ENCODE measurements at places on chromosomes 16 and 17.

DNA sequence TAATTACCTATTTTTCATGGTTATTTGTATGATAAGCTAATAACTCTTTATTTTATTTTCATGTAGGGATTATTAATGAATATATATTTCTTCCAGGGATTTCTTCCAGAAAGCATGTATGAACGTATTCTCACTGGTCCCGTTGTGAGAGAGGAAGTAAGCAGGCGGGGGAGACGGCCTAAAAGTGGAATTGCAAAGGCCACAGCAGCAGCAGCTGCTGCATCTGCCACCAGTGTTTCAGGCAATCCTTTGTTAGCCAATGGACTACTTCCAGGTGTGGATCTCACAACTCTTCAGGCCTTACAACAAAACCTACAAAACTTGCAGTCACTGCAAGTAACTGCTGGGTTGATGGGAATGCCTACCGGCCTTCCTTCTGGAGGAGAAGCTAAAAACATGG is 110.3 kb upstream of the RBL2 start:
- no peak for DNase-seq

DNA sequence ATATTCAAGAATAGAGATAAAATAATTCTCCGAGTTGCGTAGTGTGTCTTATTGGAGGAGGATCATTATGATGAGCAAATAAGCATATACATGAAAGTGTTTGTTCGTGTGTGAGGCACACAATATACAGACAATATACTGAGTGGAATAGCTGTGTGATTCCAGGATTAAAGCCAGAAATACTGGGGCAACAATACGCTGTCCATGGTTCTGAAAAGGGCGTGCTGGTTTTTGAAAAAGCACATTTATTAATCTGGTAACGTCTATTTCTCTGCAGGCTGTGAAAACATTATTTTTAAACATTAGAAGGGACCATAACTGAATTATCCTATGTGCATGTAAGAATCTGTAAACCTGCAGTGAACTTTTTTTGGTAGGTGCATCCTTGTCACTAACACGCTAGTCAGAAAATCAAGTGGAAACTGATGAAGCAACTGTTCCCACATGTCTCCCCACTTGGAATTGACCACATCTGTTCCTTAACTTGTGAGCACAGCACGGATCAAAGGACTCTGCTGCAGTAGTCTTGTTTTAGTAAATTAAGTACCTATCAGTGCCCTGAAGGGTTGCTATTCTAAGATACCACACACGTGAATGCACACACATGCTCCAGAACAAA is 346.0 kb downstream of the GRIN2A start:
- no peak for DNase-seq

GRCh38 chr16:85256190-85256739 is 144.0 kb upstream of the CIBAR2 start:
- DNase-seq = no peak

DNA sequence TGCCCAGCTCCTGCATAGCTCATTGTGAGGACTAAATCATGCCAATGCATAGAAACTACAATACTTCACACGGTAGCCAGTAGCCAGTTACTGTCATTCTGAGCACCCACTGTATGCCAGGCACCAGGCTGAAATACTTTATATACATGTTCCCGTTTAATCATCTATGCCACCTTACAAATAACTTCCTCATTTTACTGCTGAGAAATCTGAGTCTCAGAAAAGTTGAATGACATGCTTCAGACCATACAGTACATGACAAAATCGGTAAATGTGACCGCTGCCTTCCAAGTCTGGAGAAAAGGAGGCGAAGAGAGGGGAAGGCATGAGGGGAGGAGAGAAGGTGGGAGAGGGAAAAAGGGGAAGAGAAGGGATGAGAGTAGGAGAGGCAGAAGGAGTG is 9.2 kb upstream of the TLCD3B start:
- no peak for DNase-seq

DNA sequence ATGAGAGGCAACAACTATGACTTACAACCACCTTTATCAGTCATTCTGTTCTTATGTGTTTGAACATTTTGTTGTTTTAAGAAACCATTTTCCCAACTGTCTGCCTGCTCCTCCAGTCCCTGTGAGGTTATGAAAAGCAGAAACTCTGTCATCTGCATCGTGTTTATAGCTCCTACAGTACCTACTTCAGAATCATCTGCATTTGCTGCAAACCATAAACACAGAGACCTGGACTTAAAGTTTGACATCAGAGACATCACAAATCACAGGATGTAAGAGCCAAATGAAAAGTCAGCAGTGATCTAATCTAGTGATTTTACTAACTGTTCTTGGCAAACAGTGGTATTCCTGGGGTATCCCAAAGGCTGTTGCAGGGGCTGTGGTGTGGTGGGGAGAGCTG is 55.2 kb downstream of the CDH11 start:
- DNase-seq = no peak

DNA sequence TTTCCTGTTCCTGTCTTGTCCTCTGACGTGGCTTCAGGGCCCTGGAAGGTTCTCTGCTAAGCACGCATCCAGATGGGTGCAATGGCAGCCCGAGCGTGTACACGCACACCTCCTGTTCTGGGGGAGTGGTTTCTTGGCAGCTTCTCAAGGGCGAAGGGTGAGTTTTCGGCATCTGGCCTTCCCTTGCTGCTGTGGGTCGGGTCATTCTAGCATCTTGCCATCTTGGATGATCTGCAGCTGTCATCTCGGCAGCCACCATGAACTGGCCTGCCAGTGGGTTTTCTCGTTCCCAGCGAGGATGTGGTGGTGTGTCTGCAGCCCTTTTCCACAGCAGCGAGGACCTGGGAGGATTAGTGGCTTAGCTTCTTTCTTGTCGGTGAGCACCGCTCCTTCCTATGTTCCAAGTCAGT is 10.6 kb downstream of the MSI2 start:
- no peak for DNase-seq

GRCh38 chr17:32998111-32998886 is 6.7 kb downstream of the SPACA3 start:
- DNase-seq = no peak

DNA sequence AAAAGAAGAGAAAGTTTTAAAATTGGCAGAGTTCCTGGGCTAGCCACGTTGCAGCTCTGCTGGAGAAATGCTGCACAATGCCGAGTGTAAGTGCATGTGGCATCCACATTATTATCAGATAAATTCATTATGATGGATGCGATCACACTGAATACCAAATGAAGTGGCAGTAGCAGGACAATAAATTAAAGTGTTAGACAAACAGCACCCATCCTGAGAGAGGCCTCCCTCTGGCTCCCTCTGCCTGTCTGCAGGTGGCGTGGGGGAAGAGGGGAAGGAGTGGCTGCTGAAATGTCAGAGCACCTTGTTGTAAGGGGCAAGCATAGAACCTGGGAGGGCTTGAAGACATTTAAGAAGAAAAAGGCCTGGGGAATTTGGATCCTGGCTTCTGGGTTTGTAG is 324.1 kb downstream of the HAPSTR1 start:
- no peak for DNase-seq

GRCh38 chr16:22239131-22239805 is 33.2 kb downstream of the EEF2K start:
- DNase-seq = no peak

GRCh38 chr16:26111900-26112299 is 420.1 kb downstream of the HS3ST4 start:
- no peak for DNase-seq

GRCh38 chr16:23930791-23931190 is 95.0 kb downstream of the PRKCB start:
- no peak for DNase-seq

GRCh38 chr16:84766978-84767773 is 52.6 kb upstream of the CRISPLD2 start:
- no peak for DNase-seq
